ENCODE measurements at places on chromosomes 1 and 21.

- no peak for DNase-seq
These were observed 98.3 kb downstream of the FAF1 start for GRCh38 chr1:50861772-50862171.

DNA sequence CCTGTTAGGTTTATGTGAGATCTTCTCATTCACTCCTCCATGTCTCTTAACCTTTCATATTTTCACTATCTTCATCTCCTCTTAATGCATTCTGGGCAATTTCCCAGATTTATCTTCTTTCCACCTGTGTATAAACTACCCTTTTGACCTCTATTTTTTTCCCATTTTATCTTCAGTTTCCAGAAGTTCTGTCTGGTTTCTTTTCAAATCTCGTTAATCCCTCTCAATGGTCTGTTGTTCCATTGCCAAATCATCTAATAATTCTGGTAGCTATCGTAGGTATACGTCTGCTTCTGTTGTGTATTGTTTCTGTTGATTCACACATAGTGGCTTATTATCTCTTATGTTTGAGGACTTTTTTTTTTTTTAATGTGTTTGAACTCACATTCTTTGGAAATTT, 25.7 kb upstream of the HYI start:
- DNase-seq: no peak

GRCh38 chr1:169307176-169307575, 60.4 kb downstream of the NME7 start:
- no peak for DNase-seq

DNA sequence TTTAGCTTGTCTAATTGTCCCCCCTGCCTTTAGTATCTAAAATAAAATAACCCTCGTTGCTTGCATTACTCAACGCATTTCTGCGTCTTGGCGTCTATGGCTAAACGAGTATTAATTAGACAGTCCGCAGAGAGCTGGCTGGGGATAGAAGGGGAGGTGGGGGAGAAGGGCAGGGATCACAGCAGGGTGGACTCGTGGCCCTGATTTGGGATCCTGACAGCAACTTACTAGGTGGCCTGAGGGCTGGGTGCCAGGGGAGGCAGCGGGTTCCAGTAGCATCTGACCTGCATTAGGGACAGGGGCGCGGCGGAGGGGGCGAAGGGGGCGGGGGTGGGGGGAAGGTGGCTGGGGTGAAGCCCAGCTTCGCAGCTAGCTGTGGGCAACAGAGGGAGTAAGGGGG, 1.1 kb upstream of the BACE2 start:
- DNase-seq: no peak

DNA sequence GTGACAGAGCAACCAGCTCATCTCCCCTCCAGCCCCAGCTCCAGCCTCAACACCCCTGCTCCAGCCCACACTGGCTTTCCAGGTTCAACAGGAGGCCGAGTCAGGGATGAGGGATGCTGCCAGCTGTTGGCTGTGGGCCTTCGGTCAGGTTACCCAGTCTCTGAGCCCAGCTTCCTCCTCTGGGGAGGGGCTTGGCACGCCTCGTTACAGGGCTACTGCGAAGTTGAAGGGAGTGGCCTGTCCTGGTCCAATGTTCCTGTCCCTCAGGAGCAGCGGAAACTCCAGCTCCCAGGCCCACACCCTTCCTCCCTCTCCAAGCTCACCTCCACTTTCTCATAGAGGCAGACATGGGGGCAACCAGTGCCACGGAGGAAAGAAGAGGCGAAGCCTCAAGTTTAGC, 15.1 kb upstream of the TAS1R2 start:
- no peak for DNase-seq

GRCh38 chr1:244675167-244675566, 22.2 kb downstream of the DESI2 start:
- no peak for DNase-seq

DNA sequence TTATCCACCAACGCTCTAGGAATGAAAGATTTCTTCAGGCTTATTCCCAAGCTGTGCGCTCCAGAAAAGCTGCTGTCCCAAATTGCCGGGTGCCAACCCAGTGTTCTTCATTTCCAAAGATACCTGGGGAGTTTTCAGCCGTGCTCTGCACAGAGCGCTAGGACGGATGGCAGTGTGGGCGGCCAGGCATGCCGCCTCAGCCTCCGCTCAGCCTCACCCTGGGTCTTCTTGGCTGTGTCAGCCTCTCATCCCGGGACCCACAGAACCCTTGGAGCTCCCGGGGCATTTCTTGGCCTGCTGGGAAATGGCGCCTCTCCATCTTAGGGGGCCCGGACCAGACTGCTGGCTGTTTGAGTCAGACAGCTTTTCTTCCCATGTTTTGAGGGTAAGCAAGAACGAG, 116.9 kb upstream of the SLC25A33 start:
- no peak for DNase-seq

- DNase-seq: no peak
These were observed 85.1 kb upstream of the CSF3R start for GRCh38 chr1:36567601-36568341.

GRCh38 chr1:24108334-24109165, 3.4 kb downstream of the MYOM3 start:
- DNase-seq: no peak

DNA sequence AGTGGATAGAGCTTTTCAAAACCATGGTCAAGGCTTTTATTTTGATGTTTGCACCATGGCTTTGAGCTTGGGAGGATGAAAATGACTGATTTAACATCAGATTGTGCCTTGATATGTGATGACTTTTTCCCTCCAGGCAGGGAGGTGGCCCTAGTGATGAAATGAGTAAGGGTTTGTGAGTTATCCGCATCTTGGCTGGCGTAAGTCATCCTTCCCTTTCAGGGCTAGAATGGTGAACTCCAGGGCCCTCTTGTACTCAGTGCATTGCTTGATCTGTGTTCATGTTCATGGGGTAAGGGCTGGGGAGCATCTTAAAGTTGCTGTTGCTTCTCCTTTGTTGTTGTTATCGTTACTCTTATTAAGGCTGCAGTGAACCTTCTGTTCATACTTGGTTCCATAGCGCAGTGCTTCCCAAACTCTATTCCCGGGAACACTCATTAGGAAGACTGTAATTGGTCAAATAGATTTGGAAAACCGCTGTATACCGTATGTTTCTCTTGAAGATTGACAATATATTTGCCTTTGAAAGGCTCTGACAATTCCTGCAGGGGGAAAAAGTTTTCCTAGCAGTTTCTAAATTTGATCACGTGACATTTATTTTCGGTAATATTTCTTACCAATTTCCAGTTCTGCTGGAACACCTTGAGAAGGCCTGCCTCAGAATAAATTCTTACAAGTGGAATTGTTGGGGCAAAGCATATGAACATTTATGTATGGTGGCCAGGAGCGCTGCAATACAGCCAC, 23.1 kb downstream of the GPR137B start:
- no peak for DNase-seq

DNA sequence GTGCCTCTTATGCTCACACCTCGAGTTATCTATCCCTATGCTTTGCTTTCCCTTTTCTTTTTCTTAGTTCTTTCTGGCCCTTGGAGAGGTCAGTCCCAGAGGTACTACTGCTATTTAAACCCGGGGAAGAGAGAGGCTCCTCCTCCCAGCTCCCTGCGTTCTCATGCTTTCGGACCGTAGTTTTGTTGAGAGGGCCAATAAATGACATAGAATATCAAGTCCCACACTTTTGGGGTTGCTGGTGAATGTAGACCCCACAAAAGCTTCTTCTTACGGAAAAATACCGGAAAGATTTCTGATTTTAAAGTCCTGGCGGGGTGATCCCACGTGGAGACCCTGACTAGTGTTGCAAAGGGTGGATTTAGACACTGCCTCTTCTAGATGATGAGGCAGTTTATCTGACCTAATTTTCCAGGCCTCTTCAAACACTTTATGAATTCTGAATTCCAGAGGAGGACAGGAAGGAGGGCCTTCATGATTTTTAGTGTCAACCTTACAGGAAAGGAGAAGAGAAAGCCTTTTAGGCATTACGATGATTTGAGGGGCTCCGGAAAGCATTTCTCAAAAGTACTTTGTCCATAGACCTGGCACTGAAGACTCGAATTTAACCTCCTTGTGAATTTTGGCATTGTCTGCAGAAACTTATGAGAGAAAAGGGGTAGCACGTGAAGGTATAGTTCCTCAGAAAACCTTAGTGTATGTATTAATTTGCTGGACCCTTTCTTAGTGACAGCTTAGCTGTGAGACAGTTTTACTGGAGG, 694 bp downstream of the TMEM167B start:
- DNase-seq: no peak

DNA sequence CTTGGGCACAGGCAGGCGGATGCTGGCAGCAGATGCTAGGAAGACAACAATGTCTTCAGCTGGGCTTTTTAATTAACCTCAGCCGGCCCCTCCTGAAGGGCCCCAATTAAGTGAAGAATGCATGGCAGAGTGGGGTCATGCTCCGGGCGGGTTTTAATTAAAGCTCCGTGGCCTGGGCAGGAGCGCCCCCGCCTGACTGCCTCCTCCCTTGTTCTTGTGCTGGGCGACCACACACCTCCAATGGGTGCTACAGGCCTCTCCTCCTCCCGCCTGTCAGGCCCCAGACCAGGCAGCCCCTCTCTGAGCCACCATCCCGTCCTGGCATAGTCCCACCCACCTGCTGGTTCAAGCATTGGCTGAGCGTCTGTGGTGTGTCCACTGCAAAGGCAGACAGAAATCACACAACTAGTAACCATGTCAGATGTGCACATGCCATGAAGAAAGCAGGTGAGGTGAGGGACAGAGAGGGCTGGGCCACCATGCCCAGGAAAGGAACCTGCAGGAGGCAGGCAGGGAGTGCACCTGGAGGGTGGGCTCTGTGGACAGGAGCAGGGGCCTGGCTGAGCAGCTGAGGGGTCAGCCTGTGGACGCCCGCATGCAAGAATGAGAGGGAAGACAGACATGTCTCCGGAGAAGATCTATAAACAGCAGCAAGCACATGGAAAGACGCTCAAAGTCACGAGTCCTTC, 8.5 kb upstream of the ARF1 start:
- DNase-seq: no peak

DNA sequence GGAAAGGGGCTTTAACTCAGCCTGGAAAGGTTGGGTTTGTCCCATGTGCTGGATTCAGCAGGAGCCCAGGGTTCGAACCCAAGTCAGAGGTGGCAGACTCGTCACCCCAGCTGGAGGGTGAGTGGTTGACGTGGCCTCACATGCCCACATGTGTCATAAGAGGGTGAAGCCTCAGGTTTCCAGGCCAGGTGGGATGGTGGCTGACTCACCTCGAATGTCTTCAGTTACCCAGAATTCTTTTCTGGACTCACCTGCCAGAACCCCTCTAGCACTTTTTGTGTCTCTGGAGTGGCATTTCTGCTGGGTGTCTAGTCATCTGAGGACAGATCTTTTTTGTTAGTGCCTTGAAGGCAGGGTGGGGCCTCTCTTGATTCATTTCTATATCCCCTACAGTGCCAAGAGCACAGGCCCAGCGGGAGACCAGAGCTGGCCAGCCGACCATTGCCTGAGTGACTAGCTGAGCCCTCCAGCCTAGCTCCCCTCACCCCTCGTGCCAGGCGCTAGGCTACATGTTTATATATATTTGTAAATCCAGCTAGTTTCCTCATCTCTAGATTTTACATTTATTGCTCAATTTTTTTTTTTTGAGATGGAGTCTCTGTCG, 28.1 kb downstream of the IL6R start:
- DNase-seq: no peak

- DNase-seq: no peak
These were observed 20.0 kb downstream of the CEP170 start for GRCh38 chr1:243234978-243235647.

- DNase-seq: no peak
These were observed 10.6 kb upstream of the CAPZB start for GRCh38 chr1:19495799-19496526.

- DNase-seq: no peak
These were observed 69.2 kb downstream of the OLFML2B start for GRCh38 chr1:161954466-161954865.

- no peak for DNase-seq
These were observed 382.3 kb downstream of the PRDM2 start for GRCh38 chr1:14082331-14082730.

DNA sequence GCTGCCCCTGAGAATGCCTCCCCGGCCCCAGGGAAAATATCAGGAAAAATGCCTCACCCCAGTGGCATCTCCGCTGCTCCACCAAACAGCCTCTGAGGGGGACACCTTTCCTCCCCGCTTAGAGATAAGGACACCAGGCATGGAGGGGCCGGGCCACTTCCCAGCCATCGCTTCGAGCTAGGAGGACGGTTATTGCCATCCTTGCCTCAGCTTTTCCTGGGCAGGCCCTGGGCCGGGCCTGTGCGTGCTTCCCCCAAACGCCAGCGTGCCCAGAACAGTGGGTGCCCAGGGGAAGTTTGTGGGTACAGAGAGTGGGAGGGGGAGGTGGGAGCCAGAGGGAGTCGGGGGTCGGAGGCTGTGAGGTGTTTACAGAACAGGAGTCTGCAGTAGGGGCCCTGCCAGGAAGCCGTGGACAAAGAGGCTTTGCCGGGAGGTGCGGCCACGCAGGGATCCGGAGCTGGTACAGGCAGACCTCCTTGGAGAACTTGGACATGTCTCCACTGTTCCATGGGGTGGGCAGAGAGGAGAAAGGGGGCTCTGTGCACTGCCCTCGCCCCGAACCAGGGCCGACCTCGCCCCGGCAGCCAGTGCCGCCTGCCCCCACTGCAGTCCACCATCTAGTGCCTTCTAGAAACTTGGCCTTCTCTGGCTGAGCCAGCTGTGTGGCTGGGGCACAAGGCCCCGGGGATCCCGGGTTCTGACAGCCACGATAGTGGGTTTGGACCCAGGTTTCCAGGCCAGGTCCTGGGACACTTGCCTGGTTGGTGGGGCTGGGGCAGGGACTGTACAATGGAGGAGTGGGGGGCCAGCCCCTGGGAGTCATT, 33.5 kb upstream of the TTC34 start:
- no peak for DNase-seq

DNA sequence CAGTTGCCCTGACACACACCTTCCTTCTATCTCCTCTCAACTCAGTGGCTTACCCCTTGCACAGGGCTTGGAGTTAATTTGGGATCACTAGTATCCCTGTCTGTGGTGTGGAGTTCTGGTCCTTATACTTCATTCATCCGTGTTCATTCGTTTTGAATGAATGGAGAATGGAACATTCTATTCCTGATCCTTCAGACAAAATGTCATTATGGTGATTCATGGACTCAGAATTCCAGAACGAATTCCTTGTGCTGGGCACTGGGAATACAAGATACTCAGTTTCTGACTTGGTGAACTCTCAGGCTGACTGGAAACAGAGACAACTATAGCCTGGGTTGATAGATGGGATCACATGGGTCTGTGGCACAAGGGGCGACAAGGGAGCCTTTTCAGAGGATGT, 49.9 kb upstream of the TRABD2B start:
- no peak for DNase-seq

- DNase-seq: no peak
These were observed 14.9 kb downstream of the MAP7D1 start for GRCh38 chr1:36170643-36171412.

- no peak for DNase-seq
These were observed 3.1 kb upstream of the TXNIP start for GRCh38 chr1:145999321-146000024.

DNA sequence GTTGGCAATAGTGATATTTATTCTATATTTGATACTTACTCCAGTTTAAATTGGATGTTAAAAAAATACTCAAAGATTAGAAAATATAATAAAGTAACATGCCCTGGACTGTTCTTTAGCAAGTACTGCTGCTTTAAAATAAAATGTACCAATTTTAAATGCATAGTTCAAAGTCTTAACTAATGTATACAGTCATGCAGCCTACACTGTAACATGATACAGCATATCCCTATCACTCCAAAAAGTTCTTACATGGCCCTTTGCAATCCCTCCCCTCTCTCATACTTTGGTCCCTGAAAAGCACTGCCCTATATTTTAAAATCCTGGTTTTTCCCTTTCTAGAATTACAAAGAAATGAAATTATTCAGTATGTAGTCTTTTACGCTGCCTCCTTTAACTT, 726.6 kb downstream of the LTN1 start:
- DNase-seq: no peak

Data from activated CD4-positive, alpha-beta T cell treated with anti-CD3 and anti-CD28 coated beads, Interleukin-2, Interleukin-4, amounts not matched to agents 100 ng/mL and 50 ng/mL, durations not matched to agents 16 hours and 8 hours (primary cell).